Activated CD4-positive, alpha-beta T cell treated with anti-CD3 and anti-CD28 coated beads, Interleukin-2, Interleukin-4, amounts not matched to agents 100 ng/mL and 50 ng/mL, durations not matched to agents 16 hours and 8 hours (primary cell): ENCODE measurements at places on chromosomes 7 and 10.

- DNase-seq, result no peak
Observed at GRCh38 chr7:54015251-54015650, 526.9 kb upstream of the VSTM2A start.

DNA sequence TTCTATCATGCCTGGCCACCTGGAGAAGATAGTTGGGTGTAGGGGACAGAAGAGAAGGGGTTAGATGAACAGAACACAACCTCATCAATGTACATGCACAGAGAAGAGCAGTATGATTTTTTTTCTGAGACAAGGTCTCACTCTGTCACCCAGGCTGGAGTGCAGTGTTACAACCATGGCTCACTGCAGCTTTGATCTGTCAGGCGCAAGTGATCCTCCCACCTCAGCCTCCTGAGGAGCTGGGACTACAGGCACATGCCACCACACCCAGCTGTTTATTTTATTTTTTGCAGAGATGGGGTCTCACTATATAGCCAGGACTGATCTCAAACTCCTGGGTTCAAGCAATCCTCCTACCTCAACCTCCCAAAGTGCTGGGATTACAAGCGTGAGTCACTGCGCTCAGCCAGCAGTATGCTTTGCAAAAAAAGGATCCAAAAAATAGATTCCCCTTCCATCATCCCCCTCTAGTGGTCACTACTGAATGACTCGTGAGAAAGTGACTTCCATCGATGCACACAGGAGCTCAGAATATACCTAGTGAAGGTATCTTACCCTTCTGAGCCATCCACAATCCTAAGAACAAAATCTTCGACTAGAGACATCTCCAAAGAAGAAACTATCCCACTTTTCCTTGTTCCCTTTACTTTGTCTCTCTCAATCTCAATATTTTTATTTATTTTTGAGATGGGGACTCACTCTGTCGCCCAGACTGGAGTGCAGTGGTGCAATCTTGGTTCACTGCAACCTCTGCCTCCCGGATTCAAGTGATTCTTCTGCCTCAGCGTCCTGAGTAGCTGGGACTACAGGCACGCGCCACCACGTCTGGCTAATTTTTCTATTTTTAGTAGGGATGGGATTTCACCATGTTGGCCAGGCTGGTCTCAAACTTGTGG lies 21.0 kb downstream of the ZCWPW1 start:
- peak; percentile 69 for DNase-seq

DNA sequence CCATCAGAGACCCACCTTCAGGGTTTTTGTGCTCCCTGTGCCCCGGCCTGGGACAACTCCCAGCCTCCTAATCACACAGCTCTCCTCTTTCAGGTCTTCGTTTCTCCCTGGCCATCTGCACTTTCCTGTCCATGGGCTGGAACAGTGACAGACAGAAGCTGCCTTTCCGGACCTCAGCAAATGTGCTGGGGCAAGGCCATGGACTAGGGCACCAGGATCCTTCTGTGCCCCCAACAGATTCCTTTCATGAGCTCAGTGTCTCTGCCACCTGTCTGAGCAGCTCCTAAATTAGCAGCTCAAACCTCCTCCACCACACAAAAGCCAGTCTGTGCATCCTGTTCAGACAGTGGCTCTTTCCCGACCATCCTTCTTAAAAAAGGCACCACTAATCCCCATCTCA lies 41.9 kb upstream of the FRMD4A start:
- no peak for DNase-seq

- no peak for DNase-seq
Observed at GRCh38 chr10:57015595-57016318, 654.7 kb upstream of the ZWINT start.

DNA sequence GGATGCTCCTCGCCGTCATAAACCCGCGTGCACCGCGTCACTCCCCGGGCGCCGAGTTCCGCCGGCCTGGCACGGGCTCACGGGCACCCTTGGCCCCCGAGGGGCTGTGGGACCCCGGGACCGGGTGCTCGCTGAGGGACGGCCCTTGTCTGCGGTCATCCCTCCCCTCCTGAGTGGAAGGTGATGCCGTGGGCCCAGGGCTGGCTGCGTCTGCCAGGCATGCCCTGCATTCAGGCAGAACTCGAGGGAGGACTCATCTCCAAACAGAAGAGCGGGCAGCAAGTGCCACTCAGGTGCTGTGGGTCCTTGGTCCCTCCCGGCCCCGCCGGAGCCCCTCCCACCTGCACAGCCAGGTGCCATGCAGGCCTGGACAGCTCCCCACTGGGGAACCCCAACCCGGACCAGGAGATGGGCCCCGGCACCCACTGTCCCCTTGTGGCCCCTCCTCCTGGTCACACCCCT lies 61.3 kb downstream of the UNCX start:
- DNase-seq, result no peak

- peak; percentile 26 for DNase-seq
Observed at GRCh38 chr7:14691597-14692203, 210.9 kb downstream of the DGKB start.

DNA sequence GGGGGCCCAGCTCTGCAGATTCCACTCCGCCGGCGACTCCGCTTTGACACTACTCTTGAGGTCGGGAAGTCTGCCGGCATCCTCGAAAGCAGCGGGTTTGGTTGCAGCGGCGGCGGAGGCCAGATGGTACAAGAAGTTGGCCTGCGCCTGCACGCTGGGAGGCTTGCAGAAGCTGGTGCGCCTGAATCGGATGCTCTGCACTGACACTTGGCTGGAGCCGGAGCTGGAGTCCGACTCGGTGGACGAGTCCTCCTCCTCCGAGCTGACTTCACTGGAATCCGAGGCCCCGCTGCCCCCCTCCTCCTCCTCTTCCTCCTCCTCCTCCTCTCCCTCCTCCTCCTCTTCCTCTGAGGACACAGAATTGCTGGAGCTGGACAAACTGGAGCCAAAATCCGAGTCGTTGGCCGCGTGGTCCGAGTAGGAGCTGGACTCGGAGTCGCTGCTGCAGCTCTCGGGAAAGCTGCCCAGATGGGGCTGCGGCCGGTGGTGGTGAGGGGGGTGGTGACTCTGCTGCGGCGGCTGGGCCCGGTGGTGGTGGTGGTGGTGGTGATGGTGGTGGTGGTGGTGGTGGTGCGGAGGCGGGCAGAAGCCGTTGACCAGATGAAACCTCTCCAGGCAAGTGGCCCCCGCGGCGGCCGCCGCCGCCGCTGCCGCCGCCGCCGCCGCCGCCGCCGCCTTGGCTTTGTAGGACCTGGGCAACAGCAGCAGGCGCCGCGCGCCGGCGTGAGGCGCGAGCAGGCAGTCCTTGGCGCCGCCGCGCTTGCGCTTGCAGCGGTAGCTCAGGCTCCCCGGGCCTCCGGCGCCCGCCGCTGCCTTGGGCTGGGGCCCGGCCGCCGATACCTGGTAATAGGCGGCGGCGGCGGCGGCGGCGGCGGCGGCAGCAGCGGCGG lies 9.0 kb downstream of the SKIDA1 start:
- DNase-seq, result peak; percentile 44

DNA sequence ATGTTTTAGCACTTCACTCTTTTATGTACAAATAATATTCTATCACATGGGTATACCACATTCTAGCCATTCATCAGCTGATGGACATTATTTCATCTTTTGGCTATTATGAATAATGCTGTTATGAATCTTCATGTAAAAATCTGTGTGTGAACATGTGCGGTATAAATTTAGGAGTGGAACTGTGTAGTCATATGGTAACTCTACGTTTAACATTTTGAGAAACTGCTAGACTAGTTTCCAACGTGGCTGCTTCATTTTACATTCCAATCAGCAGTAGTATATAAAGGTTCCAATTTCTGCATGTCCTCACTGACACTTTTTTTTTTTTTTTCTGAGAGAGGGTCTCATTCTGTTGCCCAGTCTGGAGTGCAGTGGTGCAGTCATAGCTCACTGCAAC lies 8.3 kb downstream of the RAMP3 start:
- no peak for DNase-seq

GRCh38 chr10:101838416-101838970 lies 5.1 kb downstream of the KCNIP2 start:
- no peak for DNase-seq

DNA sequence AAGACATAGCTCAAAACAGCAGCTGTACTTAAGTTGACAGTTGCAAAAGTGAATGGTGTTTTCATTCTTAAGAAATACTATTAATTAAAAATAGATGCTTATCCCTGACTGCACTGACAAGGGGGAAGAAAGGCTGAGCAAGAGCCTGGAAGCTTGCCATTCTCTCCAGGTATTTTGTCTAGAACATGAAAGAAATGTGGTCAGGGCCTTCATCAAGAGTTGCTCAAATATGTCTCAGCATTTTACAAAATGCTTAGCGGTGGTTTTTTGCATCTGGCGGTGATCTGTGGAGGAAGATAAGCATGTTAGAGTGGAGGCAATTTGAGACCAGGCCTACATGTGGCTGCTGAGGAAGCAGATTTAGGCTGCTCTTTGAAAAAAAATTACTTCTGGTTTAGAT lies 46.4 kb upstream of the CC2D2B start:
- DNase-seq, result no peak
